ENCODE measurements at places on chromosomes 2 and 18.

DNA sequence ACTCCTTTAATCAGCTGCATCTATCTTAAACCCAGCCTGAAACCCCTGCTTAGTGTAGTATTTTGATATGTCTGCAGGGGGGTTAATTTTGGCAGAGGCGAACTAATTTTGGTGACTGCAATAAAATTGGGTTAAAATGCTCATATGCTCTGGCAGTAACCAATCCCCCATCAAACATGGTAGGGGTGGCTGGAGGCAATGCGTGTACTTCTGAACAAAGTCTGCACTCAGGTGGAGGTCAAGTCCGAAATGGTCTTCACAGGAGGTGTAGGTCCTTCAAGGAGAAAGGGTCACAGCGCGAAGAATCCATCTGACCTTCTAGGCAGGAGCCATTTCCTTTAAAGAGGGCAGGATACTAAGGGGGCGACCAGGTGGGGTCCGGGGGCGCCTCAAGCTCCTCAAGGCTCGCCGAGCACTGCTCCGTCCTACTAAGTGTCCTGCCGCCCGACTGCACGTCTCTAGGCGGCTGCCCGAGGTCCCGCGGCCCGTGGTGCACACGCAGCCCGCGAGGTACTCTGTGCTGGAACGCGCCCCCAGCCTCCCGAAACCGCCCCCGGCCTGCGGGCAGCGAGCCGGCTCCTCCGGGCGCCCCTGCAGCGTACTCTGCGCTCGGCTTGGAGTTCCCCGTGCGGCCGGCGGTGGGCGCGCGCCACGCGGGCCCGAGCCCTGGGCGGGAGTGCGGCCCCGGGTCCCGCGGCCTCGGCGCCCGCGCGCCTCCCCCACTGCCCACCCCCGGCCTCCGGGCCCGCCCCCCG, 1.7 kb upstream of the LDLRAD4 start:
- peak; percentile 82 for DNase-seq

DNA sequence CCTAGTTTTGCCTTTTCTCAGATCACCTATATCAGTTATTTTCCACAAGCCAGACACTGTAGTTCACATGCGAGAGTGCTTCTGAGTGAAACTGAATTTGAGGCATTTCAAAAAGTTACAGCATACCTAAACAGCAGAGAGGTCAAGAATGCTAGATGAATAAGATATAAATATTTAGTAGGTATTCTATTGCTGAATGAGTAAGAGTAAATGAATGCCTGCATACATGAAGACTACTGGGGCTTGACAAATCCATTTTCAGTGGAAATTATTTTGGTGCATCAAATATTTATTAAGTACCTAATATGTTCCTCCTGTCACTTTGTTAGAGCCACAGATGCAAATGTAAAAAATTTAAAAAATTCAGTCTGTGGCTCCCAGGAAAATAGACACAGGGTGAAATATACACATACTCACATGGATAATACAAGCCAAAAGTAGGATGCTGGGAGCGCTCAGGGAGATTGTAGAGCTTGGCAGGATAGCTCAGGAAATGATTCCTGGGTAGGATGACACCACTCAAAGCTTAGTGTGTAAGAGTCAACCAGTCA, 27.6 kb upstream of the CDC42EP3 start:
- DNase-seq, result no peak

GRCh38 chr2:17911491-17912260, 33.2 kb downstream of the KCNS3 start:
- DNase-seq, result no peak

DNA sequence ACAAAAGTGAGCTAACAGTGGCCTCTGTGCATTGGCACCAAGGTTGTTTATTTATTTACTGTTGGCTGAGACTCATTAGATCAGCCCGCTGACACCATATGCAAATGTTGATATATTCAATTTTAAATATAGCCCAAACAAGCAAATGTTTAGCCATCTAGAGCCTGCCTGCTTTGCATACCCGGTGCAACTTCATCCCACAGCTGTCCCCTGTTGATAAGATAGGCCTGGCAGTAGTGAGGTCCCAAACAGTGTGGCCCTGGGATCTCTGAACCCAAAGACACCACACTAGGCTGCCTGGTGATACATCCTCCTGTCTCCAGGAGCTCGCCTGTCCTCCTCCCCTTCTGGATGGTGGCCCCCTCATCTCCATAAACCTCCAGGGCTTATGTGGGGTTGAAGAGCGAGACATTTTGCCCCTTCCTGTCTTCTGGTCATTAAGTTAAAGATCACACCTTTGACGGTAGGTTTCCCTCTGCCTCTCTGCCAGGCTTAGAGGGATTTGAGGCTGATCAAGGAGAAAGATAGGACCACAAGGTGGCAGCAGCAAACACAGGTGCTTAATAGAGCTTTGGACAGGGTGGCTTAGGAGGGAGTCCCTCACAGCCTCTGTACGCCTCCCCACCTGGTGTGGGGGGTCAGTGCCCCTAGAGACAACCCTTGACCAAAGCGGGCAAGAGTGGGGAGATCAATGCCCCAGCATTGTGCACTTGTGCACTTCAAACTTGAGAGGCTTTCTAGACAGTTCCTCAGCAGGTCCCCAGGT, 23.7 kb upstream of the MYO5B start:
- DNase-seq, result no peak

GRCh38 chr2:359047-359446, 71.2 kb upstream of the ALKAL2 start:
- DNase-seq, result no peak

DNA sequence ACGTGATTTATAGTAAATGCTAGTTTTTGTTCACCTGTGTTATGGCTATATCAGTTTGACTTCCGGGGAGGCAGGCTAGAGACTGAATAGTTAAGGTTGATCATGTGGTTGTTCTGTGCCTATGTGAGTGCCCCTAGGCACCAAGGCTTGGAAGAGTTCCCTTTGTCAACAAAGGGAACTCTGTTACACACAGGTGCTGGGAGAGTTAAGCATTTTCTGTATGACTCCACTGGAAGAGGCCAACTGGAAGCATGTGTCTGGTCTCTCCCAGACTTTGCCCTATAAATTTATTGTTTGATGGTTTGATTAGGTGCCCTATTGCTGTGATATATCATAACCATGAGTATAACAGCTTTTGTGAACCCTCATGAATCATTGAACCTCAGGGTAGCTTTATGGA, 63.8 kb downstream of the ARL6IP6 start:
- no peak for DNase-seq

DNA sequence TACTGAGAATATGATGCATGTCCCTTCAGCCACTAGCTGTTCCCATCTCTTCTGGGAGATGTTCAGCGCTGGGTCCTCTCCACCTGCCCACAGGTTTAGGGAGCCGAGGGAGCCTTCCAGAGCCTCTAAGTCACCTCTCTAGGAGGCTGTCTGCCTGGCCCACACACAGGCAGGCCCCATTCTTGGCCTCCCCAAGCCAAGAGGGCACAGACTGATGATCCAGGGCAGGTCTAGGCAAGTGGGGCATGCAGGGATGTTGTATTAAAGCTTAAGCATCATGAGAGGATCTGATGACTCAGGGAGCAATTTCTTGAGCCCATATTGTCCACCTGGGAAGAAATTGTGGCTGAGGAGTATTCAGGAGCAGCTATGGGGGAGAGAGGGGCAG, 19.9 kb downstream of the TMSB10 start:
- DNase-seq, result no peak

GRCh38 chr2:159658881-159659873, 42.8 kb upstream of the BAZ2B start:
- no peak for DNase-seq

DNA sequence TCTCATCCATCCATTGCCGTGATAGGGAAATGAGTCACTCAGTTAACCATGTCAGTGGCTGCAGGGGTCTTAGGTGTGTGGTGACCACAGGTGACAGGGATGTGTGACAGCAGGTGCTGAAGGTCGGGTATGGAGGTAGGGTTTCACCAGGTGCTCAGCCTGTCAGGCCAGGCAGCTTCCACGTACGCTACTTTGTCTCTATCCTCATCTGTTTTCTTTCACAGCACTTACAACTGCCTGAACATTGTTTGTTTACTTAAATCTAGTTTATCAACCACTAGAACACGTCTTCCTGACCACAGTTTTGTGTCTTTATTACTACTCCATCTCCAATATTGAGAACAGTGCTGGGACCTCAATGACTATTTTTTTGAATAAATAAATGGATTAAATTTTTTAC, 11.4 kb upstream of the UXS1 start:
- DNase-seq, result no peak

DNA sequence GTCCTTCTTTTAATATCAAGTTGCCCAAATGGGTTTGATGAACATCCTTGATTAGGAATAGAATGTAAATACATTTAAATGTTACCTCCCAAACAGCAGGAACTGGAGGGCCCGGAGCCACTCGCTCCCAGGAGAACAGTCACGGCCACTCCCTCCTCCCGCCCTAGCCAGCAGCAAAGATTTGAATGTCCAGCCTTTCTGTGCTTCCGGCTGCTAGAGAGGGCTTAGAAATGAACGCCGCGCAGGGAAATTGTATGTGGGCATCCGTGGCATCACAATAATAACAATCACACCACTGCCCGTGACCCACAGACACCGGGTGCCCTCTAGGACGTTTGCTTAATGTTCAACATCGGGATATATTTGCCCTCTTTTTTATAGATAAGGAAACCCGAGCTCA, 164.9 kb upstream of the SALL3 start:
- DNase-seq, result no peak

- DNase-seq, result no peak
These were observed 42.1 kb downstream of the RAPH1 start for GRCh38 chr2:203492965-203493364.

DNA sequence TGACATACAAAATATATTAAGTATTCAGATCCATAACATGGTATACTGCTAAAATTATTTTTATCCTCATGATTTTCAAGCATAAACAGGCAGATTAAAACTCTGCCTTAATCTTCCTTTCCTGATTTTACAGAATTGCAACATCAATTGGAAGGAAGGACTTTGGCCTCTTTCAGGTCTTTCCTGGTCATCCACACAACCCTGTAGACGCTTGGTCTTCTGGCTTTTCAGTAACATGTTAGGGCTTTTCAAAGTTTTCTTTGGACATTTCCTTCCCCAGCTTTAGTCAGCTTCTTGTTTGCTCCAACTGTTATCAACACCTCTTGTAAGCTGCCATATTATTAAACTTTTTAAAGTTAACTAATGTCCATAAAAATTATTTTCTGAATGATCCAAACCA, 1364.9 kb upstream of the NRXN1 start:
- DNase-seq, result no peak

GRCh38 chr2:223772363-223772762, 65.0 kb downstream of the AP1S3 start:
- DNase-seq, result no peak

- no peak for DNase-seq
These were observed 68.3 kb upstream of the SESTD1 start for GRCh38 chr2:179332903-179333302.

- no peak for DNase-seq
These were observed 595 bp upstream of the HDHD2 start for GRCh38 chr18:47150824-47151366.

DNA sequence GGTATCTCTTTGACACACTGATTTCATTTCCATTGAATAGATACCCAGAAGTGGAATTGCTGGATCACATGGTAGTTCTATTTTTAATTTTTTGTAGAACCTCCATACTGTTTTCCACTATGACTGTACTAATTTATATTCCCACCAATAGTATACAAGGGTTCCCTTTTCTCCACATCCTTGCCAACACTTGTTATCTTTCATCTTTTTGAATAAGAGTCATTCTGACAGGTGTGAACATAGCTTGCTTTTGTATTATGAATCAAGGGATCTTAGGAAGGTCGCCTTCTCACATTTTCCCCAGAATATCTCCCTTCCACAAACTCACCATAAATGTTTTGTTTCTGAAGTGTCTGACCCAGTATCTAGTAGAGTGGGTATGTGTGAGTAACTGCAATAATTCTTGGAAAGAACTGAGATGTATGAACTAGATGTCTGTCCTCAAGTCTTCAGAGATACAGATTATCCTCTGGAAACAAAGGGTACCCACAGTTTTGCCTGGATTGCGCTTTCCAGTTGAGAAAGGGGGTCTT, 17.1 kb upstream of the SP3 start:
- no peak for DNase-seq

- no peak for DNase-seq
These were observed 511 bp upstream of the TP53I3 start for GRCh38 chr2:24085200-24085489.

GRCh38 chr18:32867330-32867729, 94.5 kb upstream of the KLHL14 start:
- no peak for DNase-seq

- DNase-seq, result no peak
These were observed 69.7 kb upstream of the TMEM200C start for GRCh38 chr18:5964996-5965395.

DNA sequence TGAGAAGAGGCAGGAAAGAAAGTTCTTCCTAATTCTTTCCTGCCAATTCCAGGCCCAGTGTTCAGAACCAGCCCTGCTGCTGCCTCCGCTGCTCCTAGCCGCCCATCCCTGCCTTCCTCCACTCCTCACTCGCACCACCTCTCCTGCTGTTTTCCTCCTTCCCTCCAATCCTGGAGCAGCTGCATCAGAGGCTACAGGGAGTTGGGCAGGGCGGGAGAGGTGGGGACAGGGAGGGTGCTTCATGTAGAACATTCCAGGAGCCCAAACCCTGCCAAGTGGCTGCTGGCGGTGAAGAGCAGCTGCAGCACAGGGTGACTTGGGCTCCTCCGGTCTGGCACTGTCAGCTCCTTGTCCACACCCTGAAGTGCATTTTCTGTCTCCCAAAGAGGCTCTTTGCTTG, 176.3 kb downstream of the TNS1 start:
- DNase-seq, result peak; percentile 90

GRCh38 chr2:10124538-10125045, 2.1 kb downstream of the RRM2 start:
- no peak for DNase-seq

DNA sequence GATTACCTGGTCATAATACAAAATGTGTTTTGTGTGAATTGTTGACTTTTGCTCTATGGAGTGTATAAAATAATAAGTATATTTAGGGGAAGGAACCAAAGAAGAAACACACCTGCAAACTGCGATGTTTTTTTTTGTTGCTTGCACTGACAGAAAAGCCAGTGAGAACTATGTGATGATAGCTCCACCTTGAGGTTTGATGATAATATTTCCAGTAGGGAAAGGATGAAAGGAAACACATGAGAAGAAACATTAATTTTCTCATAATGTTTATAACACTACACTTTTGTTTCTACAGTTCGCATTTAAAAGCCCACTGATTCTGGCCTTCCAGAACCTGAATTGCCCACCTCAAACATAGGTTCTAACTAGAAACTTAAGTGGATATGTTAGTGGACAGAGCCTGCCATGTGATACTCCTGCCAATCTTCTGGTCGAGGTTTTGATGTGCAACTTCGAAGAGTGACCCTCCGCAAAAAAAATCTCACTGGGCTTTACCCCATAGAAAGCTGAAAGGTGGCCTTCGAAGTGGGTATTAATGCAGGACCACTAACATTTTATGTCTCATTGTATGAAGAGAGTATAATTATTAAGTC, 476.4 kb upstream of the SPHKAP start:
- DNase-seq, result no peak

- DNase-seq, result no peak
These were observed 111.2 kb upstream of the ST6GAL2 start for GRCh38 chr2:106997204-106997603.

- no peak for DNase-seq
These were observed 50.9 kb downstream of the DCDC2C start for GRCh38 chr2:3754280-3754679.
